ENCODE measurements at places on chromosomes 7 and 10.

DNA sequence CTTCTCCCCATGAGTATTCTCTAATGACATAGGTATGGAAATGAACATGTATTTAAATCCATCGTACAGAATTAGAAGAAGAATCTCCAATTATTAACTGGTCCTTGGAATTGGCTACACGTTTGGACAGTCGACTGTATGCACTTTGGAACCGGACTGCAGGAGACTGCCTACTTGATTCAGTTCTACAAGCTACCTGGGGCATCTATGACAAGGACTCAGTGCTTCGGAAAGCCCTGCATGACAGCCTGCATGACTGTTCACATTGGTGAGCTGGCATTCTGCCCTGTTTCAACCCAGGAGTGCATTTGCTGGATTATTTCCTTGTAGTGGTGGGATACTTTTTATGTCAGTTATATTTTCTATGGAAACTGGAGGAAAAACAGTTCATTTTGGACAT lies 32.2 kb downstream of the ZRANB1 start:
- no peak for DNase-seq

DNA sequence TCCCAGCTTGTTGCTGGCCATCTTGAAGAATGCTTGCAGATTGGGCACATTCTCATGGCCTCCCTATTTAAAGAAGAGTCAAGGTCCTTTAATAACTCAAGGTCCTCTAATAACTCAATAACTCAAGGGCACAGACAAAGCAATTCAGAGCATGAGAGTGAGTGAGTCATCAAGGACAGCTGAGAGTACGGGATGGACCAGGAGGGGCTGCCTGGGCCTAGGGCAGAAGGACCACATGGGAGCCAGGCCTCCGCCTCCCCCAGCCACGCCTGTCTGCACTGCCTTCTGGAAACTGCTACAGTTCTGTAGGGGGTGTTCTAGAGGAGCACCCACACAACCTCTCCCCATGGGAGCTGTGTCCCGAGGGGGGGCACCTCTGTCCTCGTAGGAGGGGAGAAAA lies 48.9 kb downstream of the ZNF503 start:
- no peak for DNase-seq

DNA sequence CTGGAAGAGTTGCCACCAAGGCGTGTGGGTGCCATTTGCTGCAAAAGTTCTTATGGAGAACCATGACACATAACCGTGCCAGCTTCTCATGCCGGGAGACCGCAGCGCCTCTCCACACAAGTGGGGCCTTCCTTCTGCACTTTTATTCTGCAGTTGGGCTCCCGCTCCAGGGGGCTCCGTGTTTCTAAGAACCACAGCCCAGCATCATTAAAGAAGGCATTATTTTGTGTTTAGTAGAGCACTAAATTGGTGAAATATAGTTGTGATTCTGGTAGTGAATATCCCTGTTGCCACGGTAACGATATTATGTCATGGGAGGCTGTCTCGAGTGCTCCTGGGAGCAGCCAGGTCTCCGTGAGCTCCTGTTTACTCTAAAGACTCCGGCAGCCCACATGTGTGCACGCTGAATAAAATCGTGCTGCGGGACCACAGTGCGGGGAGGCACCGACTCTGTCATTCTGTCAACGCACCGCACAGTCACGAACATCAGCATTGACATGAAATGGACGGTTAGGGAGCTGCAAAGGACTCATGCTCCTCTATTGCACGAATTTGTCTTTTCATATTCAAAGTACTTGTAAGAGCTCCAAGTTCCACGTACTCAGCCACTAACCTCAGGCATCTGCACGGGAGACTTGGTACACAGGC lies 68.8 kb upstream of the PITRM1 start:
- DNase-seq, result no peak

DNA sequence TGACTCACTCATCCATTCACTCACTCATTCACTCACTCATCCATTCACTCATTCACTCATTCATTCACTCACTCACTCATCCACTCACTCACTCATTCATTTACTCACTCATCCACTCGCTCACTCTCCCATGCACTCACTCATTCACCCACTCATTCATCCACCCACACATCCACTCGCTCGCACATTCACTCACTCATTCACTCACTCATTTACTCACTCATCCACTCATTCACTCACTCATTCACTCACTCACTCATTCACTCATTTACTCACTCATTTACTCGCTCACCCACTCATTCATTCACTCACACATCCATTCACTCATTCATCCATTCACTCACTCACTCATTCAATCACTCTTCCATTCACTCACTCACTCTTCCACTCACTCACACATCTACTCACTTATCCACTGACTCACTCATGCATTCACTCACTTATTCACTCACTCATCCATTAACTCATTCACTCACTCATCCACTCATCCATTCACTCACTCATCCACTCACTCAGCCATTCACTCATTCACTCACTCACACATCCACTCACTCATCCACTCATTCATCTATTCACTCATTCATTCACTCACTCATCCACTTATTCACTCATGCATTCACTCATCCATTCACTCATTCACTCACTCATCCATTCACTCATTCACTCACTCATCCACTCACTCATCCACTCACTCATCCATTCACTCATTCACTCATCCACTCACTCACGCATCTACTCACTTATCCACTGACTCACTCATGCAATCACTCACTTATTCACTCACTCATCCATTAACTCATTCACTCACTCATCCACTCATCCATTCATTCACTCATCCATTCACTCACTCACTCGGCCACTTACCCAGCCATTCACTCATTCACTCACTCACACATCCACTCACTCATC lies 74.0 kb downstream of the CARD11 start:
- no peak for DNase-seq

GRCh38 chr7:90661290-90662151 lies 65.4 kb downstream of the CDK14 start:
- no peak for DNase-seq
